DMS79 treated with DMSO at 0.1 percent for 48 hours (cell line): ENCODE measurements at places on chromosomes 1 and 21.

GRCh38 chr1:46317323-46317722 is 13.8 kb downstream of the UQCRH start:
- no peak for DNase-seq

- DNase-seq, result no peak
These were observed 65.7 kb downstream of the MAP3K7CL start for GRCh38 chr21:29195981-29196669.

DNA sequence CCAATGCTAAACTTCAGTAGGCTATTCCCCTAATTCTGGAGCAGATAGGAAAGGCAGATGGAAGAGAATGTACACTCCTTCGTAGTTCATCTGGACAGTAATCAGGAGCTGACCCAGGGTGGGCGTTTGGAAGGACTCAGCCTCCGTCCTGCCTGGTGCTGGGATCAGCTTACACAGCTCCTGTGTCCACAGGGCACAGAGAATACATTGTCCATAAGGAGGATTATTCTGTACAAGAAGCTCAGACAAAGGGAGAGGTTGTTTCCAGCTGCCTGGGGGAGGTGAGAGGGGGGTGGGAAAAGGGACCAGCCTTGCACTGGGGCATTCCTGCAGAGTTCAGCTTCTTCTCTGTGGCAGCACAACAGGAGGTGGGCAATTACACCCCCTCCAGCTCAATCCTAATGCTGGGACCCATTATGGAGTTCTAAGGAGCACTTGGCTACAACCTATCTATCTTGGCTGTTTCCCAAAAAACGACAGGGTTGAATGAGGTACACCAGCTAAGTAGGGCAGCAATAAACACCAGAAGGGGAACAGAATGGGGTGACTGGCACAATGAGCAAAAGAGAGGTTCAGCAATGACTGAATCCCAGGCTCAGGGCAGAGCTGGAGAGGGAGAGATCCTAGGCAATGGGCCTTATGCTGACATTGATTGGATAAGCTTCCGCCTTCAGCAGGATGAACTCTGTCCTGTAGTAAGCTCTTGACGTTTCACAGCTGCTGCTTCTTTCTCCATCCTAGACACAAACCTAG is 7.4 kb downstream of the MED8 start:
- DNase-seq, result peak; percentile 95

DNA sequence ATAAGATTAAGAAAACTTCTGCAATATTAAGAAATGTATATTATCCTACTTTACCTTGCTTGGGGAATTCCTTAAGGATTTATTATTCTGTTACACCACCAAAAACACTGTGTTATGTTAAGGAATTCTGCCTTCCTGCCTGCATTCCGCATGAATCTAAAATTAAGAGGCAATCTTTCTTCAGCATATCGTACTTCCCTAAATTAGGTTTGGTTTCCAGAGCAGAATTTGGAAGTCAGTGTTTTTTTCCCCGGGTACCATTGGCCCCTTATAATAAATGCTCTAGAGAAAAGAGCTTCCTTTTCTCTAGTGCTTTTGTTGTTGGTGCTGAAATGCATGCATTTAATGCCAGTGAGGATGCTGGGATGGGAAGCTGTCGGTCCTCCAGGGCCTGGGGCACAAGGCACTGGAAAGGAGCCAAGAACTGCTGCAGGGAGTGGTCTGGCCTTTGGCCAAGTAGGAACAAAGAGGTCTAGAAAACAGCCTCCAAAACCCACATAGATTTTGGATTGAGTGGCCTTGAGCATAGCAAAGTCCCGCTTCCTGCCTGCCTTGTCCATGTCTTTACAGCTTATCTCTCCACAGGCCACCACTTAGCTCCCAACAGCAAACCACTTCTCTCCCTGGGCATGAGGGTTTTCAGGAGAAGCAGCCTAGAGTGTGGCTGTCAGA is 69.9 kb downstream of the RRAGC start:
- peak; percentile 85 for DNase-seq

DNA sequence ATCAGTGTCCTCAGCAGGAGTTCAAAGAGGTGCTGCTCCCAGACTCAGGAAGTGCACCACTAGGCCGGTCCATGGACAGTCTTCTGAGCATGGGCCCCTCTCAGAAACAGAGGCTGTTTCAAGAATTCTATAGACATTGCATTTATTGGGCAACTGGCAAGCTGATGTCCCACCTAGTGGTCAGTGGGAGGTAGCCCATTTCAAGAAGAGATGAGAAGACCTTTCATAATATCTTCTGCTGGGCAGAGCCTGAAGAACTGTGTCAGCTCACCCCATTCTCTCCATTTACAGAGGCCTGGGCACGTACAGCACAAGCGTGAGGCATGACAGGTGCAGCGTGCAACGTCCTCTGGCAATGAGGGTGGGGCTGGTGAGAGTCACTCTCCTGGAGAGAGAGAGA is 216.0 kb downstream of the DYRK1A start:
- DNase-seq, result no peak

DNA sequence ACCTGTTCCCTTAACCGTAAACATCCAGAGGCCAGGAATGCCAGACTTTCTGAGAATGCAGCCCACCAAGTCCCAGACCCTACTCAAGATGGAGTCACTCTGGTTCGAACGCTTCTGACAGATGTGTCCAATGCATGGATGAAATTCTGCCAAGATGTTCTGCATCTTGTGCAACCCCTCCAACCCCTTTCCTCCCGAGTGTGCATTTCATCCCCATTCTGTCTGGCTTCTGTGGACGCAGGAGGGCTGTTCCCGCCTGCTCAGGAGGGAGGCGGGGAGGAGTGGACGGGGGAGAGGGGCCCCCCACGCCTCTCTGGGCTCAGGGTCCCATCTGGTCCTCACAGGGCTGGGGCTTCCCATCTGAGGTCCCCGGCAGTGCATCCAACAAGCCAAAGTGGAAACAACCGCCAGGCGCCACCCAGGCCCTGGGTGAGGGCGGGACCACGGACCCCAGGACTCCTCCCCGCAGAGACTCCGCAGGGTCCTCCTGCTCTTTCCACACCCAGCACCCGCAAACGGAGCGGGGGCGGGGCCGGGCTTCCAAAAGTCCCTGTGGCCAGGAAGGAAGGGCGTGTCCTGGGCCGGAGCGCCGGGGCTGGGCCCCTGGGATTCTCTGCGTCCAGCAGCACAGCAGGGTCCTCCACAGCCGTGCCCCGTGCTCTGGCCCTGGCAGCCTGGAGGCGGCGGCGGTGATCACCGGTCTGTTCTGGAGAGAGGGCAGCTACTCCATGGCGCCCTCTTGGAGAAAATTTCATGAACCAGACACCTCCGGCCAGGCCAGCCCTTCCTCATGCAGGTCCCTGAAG is 27.8 kb upstream of the SUMO3 start:
- DNase-seq, result no peak

DNA sequence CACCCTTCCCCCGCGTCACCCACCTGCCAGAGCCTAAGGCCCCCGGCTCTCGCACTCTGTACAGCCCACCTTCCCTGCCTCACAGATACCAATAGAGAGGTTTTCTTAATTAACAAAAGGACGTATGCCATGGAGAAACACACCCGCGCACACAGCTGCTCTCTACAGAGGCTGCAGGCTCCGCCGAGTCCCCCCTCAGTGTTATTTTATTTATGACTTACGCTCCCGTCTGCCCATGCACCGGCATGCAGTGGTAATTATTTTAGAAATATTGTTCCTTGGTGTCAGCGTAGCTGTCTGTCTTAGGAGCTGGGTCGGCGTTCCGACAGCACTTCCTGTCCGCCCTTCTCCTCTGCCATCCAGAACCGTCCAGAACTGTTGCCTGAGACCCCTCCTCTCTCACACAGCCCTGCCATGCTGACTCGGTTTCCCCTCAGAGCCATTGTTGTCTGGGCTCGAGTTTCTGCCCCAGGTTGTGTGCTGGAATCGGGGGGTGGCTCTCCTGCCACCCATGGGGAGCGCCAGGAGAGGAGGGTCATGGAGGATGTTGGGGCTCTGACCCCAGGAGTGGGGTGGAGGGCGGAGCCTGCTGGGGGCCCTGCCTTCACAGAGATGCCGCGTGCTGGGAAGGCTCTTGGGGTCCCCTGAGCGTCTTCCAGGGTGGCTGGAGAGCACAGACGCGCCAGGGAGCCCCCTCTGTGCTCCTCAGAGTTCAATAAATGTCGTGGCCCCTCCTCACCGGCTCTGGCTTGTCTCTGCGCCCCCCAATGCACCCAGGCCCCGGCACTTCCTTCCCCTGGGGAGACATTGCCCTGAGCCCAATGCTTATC is 39.6 kb upstream of the COL6A1 start:
- no peak for DNase-seq

DNA sequence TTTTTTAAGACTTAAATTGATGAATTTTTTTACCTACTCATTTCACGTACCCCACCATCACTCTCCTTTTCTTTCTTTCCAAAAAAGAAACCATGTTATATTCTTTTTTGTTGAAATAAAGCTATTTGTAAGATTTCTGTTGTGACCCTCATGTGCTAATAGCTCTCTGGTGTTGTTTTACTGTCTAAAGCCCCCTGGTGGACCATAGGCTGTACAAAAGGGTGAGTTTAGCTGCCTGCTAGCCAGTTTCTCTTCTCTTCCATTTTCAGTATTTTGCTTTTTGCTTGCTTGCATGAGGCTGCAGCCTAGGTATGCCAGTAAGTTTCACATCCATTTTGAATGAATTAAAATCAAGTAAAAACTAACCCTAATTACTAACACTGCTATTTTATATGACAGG is 15.6 kb upstream of the VAMP3 start:
- DNase-seq, result no peak

GRCh38 chr1:65480684-65481405 is 60.4 kb downstream of the LEPR start:
- DNase-seq, result no peak

DNA sequence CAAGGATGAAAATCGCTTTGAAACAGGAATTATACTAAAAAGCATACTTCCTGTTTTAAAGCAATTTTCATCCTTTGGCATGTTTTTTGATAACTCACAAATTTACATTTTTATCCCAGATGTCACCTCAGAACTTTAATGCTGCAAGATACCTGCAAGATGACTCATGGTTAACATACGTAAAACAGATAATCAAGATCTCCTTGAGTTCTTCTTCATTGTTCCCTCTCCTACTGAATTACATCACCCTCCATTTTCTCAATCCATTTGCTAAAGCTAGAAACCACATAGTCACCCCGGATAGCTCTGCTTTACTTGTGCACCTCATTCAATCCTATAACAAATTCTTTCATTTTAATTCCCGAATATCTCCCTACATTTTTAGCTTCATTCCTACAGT is 1114.2 kb downstream of the PLA2G4A start:
- no peak for DNase-seq

DNA sequence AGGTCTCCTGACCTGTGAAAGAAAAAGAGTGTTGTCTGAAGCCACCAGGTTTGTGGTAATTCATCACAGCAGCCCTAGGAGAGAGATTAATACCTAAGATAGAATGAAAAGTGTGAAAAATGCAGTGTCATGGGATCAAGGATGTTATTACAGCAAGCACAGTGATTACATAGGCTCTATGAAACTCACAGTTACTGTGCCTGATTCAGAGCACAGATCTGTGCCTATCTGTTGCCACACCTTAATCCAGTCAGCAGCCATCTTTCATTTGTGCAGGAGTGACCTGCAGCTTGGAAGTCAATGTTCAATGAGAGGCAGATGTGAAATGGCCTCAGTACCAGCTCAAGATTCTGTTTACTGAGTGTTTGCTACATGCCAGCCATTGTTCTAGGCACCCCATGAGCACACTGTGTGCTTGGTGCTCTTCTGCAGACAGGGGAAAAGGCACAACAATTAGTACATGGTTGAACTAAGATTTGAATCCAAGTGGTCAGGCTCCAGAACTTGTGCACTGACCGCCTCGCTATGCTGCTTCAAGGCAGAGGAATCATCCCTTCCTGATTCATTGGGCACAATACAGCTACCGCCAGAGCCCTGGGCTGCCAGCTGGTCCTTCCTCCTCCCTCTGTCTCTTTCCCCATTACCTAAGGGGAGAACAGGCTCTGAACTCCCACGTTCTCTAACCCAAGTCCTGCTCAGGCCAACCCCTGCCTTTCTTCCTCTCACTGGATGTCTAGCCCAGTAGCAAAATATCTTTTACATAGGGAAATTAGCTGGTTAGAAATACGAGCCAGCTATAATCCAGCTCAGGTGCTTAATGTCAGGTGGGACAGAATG is 56.3 kb upstream of the NEK2 start:
- DNase-seq, result no peak

DNA sequence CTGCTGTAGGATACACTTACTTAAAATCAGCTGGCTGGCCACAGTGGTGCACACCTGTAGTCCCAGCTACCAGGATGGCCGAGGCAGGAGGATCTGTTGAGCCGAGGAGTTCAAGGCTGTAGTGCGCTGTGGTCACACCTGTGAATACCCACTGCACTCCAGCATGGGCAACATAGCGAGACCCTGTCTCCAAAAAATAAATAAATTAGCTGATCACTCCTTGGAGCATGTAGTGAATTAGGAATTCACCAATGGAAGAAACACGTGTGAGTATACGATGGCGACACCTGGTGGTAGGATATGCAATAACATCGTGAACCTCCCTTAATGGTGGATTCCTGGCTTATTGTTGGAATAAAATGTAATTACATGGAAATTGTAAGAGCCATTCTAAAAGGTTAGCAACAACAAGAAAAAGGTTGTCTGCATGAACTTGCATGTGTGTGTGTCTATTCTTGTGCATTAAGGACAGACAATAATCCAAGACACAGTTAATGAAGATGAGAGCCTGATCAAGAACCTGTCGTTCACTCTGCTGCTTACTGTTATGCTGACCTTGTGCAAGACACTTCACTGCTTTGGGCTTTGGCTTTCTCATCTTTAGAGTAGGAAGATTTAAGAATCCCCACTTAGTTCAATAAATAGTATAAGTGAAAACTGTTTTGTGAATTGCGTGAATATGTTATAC is 38.6 kb upstream of the COX20 start:
- peak; percentile 52 for DNase-seq

GRCh38 chr1:248906753-248907661 is 972 bp downstream of the PGBD2 start:
- DNase-seq, result peak; percentile 84

GRCh38 chr1:241079047-241079446 is 278.0 kb downstream of the RGS7 start:
- no peak for DNase-seq

- no peak for DNase-seq
These were observed 29.0 kb upstream of the CLDN14 start for GRCh38 chr21:36508948-36509347.

DNA sequence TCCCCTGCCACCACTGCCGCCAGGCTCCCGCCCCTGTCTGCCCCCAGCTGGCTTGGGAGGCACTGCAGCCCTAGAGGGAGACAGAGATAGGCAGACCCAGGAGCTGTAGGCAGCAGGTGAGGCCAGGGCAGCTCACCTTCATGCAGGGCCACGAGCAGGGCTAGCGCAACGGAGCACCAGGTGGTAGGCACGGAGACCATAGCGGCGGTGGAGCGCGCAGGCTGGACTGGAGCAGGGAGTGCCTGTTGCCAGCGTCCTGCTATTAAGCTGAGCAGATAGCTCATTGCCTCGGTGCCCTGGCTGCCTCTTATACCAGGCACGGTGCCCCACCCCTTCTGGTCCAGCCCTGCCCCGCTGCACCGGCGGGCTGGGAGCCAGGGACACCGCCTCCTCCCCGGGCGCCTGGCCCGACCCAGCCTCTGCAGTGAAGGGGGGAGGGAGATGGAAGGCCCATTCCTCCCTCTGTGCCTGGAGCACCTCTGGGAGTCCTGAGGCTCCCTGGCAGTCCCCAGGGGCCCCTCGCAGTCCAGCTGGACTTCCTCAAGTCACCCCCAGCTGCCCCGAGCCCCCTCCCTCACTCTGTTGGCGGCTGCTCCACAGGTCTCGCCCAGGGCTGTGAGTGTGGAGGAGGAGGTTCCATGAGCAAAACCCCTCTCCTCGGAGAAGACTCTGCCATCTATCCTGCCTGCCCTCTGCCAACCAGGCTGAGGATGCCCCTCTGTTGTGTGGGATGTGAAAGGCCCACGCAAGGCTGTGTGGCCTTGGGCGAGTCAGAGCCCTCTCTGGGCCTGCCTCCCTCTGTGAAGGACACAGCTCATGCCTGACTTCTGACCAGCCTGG is at the start of gene EDN2:
Gene EDN2, minus strand, starts transcription at position 282 of the 840 bp plus-strand sequence. Its CDS starts 82 bp downstream, at position 200.
- DNase-seq, result peak; percentile 91
